ENCODE measurements at places on chromosomes 1 and 21. TPM values are rescaled to one million over a fixed set of nuclear protein-coding genes. Genes with fewer than 3 reads are reported as not detected.

DNA sequence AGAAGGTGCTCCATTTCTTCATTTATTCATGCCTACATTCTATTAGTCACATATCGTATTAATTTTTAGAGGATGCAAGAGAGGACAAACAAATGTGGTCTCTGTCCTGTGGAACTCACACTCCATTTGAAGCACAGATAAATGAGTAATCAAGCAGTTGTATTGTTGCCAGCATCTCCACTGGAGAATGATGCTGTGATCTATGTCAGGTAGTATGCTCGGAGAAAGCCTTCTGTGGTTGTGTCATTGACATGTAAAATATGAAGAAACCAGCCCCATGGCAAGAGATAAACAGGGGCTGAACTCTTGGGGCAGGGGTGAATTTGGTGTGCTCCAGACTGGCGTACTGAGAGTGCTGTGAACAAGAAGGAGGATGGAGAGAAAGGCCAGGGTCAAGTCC is 101.2 kb downstream of the FASLG start:
- no peak for DNase-seq

DNA sequence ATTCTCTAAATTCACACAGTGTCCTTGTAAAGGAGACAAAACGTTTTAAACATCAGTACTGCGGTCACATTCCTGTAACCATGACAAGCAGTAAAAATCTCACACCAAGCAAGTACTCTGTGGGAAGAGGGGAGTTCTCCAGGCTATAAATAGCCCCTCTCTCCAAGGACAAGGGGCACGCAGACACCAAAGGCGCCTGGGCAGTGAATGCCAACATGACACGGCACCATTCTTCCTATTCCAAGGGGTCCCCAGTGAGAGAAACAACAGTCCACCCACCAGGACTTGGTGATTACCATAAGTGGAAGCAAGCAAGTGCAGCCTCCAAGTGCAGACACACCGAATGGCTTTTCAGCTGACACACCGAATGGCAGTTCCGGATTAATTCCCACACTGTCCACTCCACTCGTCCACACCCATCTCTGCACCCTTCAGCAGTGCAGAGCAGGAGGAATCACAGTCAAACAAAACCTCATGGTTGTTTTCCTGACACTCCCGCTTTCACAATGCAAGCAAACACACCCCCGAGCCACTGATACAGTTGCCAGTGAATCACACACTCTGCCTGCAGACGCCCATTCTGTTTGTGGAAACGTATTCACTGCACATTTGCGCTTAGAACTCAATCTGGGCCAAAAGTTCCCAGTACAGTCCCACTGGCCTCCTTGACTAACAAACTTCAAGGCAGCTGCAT is 1.8 kb downstream of the PTTG1IP start:
- DNase-seq, result no peak

- DNase-seq, result no peak
These were observed 20.9 kb upstream of the DYNLT5 start for GRCh38 chr1:66731170-66731865.

DNA sequence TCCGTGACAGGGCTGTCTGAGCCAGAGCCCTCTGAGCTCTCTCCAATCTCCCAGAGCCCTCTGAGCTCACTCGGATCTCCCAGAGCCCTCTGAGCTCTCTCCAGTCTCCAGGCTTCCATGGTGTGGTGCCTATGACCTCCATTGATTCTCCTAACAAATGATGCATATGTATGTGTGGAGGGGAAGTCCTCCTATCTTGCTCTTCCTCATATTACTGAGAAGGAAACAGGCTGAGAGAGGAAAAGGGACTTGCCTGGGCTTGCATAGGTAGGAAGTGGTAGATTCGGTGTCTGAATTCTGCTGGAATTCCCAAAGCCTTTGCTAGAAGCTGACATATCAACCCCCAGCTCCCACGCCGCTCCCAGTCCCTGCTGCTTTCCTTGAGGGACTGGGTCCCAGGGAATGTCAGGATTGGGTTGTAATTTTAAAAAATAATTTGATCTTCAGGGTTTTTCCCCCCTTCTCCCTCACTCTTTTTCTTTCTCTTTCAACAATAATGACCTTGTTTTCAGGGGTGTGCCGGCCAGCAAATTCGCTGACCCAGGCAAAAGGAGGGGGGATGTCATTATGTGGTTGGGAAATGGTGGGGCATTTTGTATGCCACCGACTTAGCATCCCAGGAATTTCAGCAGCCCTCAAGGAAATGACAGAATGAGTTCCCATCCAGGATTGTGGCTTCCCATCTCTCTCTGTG is 42.3 kb upstream of the RUNX3 start:
- DNase-seq, result no peak

DNA sequence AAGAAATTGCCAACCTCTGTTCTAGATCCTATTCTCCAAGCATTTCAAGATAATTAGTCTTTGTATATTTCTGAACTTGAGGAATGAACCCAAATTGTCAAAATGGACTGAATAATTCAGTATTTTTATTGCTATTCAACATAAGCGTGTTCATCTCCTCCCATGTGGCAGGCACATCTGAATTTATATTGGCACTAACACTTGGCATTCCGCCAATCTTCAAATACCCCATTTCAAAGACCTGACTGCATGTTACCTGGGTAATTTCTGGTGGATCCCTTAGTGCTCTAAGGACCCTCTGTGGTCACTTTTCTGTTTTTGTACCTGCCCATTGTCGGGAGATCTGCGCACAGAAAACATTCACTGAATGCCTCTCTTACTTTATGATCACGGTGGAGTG is 66.6 kb downstream of the BACE2 start:
- DNase-seq, result no peak

DNA sequence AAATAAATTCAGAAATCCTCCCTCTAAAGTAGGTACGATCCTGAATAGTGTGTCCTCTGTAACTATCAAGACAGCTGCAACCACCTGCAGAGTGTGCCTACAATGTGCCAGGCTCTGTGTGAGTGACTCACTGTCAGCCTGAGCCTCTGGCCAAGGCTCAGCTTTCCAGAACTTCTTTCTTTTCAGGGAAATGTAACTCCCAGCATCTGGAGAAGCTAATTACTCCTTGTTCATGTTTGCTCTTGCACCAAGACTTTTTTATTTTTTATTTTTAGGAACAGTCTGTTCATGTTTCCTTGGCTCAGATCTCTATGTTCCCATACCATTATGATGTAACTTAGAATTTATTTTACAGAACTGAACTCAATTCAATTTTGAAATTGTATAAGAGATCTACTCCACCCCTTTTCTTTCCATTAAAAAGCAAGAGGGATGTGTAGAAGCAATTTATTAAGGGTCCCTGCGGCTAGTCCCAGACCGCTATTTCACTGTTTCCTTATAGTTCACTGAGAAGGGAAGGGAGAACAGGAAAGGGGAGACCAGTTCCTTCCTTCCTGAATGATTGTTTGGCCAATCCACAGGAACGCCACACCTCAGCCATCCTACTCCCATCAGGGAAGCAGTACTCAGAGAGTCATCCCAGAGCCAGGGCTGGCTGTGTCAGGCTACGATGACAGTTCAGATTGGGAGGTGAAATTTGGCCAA is 112.4 kb upstream of the ZNF648 start:
- DNase-seq, result no peak

The AQP10 gene
- 0.09 TPM for polyA plus RNA-seq

The PLXNA2 gene
- 13.7 TPM for polyA plus RNA-seq

The CHRNB2 gene
- polyA plus RNA-seq, result 0.61 TPM

The UBE2G2 gene
- polyA plus RNA-seq, result 82.1 TPM

Data from renal cortex interstitium (tissue), 15 donors.